ENCODE measurements at places on chromosomes 1 and 21.

DNA sequence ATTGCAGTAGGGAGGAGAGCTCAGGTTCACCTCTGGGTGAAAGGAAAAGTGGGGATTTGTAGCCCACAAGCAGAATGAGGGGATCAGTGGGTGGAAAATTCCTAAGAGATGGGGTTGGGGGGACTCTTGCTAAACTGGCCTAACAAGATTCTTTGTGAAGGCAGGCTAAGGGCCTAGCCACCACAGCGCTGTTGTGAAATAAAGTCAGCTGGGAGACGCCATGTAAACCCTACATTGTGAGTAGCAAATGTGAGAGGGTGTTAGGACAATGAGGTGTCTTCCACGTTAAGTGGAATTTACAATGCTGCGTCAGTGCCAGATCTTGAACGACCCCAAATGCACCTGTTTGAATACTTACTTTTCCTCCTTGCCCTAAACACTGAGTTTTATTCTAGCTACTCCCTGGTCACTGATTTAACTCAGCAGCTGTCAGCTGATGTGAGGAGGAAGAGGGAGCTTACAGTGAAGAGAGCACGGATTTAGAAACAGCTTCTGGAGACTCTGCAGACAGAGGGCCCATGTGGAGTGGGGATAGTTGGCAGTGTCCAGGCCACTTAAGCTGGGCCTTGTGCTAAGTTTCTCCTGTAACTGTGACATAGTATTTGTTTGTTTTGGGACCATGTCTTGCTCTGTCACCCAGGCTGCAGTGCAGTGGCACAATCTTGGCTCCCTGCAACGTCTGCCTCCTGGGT lies 17.3 kb downstream of the PDPN start:
- no peak for DNase-seq

- peak; percentile 78 for DNase-seq
Observed at GRCh38 chr21:17454315-17455027, 58.4 kb upstream of the CXADR start.

DNA sequence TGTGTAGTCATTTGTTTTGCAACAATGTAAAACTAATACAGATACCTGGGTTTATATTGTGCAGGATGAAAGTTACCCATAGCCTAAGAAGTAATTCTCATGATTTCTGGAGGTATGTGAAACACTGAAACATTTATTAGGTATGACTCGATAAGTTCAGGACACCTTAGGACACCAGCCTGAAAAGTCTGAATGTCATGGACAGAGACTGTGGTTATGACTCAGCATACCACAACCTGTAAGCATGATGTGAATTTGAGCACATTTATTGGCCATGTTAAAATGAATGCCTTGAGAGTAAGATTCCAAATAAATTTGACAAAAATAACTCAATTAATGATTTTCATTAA lies 1471.7 kb upstream of the B3GALT2 start:
- DNase-seq, result no peak

- DNase-seq, result no peak
Observed at GRCh38 chr1:36717431-36717830, 234.7 kb upstream of the CSF3R start.

DNA sequence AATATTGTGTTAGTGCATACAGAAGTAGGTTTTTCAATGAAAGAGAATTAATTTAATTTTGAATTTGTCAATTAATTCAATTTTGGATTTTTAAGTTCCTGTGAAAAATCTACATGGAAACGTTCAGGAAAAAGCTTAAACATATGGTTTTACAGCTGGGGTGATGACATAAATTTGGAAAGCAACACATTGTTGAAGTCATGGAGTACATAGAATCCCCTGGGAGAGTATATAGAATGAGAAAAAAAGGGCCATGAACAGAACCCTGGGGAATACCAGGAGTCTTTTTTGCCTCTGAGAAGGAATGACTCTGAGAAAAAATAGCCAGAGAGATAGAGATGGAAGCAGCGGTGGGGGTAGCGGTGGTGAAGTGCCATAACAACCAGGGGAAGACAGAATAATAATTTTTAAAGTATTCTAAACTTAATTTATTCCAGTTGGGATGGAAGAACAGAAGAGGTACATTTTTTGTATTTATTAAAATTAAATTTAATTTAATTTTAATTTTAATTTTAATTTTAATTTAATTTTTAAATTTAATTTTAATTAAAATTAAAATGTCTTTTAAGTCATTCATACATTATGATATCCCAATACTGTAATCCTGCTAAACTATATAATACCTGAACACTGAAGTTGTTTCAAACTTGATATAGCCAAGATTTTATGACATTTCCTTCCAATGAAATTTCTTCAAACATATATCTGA lies 48.9 kb downstream of the NME7 start:
- no peak for DNase-seq

DNA sequence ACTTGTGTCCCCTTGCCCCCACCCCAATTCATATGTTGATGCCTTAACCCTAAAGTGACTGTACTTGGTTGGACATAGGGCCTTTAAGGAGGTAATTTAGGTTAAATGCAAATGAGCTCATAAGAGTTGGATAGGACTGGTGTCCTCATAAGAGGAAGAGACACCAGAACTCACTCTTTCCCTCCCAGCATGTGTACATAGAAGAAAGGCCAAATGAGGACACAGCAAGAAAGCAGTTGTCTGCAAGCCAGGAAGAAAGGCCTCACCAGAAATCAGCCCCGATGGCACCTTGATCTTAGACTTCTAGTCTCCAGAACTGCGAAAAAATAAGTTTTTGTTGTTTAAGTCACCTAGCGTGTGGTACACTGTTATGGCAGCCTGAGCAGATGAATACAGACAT lies 45.5 kb downstream of the RAB3GAP2 start:
- DNase-seq, result no peak

DNA sequence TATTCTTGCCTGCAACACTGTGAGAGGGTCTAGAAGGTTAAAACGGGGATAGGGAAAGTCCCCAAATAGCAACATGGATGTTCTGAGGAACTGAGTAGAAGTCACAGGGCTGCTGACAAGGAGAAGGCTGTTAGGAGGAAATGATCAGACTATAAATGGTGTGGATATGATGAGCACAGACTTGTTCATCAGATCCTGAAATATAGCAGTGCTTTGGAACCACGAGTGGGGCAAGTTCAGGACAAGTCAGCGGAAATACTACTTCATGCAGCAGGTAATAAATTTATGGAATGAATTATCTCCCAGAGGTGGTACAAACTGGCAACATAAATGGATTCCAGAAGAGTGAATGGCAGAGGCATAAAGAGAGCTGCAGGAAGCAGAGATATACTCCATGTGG lies 3.2 kb upstream of the KIAA0040 start:
- no peak for DNase-seq

GRCh38 chr1:55140546-55140983 lies 74.6 kb downstream of the USP24 start:
- DNase-seq, result peak; percentile 48

DNA sequence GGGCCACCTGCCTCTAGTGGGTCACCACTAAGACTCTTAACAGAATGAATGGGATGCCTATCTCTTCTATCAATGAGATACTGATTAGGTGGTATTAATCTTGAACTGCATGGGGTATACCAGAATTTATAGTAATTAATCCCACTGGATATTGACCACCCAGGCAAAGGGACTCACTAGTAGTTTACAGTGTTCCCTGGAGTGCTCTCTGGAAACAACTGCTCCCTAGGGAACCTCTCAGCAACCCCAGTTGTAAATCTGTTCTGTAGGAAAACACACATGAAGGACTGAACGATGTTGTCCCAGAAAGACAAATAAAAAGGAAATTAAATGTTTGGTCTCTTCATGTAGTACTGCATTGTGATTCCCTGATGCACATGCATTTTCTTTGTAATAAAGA lies 430.5 kb downstream of the HLX start:
- DNase-seq, result no peak

- no peak for DNase-seq
Observed at GRCh38 chr21:14673649-14674048, 127.5 kb upstream of the SAMSN1 start.

DNA sequence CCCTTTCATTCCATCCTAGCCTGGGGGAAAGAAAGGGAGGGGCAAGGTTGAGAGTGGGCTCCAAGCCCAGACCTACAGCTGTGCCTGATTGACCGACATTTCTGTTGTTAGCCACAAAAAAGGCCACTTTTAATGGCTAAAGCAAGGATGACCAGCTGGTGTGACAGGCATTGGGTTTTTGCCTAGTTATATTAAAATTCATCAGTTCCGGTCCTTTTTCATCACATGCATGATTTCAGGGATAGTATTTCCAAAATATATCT lies 192.3 kb downstream of the ZNF326 start:
- no peak for DNase-seq

GRCh38 chr1:232524056-232524455 lies 105.9 kb downstream of the SIPA1L2 start:
- no peak for DNase-seq

- no peak for DNase-seq
Observed at GRCh38 chr1:228005511-228006033, 1.2 kb upstream of the WNT3A start.

GRCh38 chr1:209870151-209870831 lies 42.5 kb downstream of the UTP25 start:
- DNase-seq, result no peak

GRCh38 chr1:92934395-92935378 lies 26.6 kb downstream of the DIPK1A start:
- no peak for DNase-seq

DNA sequence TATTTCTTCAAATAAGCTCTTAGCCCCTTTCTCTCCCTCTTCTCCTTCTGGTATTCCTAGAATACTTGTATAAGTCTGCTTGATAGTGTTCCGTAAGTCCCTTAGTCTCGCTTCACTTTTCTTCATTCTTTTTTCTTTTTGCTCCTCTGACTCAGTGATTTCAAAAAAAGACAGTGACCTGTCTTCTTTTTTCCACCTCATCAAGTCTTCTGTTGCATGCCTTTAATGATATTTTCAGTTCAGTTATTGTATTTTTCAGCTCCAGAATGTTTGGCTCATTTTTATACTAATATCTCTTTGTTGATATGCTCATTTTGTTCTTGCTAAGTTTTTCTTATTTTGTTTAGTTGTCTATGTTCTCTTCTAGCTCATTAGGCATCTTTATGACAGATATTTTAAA lies 97.7 kb downstream of the POFUT2 start:
- no peak for DNase-seq

DNA sequence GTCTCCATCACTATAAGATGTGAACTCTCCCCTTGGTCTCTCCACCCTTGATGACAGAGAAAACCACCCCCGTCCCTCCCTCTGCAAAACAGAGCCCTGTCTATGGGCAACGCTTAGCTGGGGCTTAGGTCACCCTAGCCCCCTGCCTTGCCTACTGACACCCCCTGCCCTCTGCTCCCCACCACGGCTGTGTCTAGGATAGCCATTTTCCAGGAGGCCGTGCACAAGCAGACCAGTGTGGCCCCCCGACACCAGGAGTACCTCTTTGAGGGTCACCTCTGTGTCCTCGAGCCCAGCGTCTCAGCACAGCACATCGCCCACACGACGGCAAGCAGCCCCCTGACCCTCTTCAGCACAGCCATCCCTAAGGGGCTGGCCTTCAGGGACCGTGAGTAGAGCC lies 8.5 kb downstream of the IKBKE start:
- no peak for DNase-seq

- DNase-seq, result no peak
Observed at GRCh38 chr1:22553104-22553880, 10.0 kb upstream of the EPHA8 start.

DNA sequence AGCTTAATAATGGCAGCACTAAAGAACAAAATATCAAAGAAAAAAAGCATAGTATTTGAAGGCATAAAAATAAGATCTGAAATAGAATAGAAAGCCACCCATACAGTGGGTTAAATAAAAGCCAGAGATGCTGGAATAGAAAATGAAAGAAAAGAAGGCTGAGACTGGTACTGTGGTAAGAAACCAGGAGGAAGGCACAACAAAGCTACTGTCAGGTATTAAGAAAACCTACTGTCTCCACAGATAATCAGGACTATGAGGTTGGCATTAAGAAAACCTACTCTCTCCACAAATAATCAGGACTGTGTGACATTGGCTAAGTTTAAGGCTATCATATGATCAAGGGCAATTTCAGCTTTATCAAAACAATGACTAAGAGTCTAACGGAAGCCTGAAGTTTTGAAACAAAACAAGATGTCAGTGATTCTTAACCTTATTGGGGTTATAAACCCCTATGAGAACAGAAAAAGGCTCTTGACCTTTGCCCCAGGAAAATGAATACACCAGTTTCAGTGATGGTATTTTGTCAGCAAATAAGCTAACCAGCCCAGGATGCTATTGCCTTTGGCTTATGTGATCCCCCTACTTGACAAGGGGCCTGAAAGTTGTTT lies 24.4 kb downstream of the MCOLN2 start:
- DNase-seq, result no peak

GRCh38 chr1:155295942-155296267 lies 5.3 kb downstream of the PKLR start:
- DNase-seq, result no peak

DNA sequence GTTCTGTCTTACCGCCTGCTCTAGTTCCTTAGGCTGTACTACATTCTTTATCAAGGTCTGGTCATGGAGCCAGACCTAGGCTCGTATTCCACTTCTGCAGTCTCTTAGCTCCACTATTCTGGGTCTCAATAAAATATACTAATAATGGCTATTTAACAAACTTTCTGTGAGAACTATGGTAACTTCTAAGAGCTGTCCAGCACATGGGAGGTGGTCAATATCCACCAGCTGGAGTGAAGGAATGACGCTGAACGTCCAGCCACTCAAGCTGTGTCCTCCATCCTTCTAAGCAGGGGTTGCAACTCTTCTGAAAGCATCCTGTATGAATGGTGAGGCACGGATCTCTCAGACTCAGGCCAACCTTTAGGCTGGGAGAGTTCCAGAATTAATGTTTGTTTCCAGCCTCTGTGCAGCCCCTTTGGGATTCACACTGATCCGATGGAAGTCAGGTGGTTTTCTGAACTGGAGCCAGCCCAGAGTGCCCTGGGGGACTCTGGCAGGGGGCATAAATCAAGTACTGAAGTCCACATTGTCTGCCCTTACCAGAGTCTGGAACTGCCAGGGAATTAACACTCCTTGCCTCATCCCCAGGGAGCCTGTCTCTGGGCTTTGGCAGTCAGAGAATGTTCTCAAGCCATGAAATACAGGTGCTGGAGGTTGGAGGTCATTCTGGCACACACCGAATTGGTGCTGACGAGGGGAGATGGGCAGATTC lies 57.4 kb downstream of the BRINP2 start:
- no peak for DNase-seq

GRCh38 chr21:45639206-45640000 lies 4.1 kb upstream of the PCBP3 start:
- DNase-seq, result no peak

- no peak for DNase-seq
Observed at GRCh38 chr21:45412491-45412890, 7.5 kb downstream of the COL18A1 start.

DNA sequence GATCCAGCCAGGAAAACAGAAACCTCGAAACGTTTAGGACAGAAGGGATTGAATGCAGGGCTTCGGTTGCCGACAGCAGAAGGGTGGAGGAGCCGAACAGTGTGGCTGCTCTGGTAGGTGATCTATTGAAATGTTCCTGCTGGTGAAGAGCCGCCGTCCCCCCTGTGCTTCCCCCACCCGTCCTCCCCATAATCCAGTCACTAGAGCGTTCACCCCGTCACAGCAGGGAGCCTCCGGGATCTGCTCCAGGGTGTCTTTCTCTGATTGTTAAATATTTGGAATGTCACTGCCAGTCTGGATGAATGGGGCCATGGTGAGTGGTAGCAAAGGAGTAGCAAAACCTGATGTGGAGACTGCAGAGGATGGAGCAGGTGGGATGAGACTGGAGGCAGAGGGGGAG lies 255.1 kb upstream of the CSF3R start:
- DNase-seq, result no peak

GRCh38 chr1:189851806-189852367 lies 625.8 kb downstream of the BRINP3 start:
- no peak for DNase-seq

- no peak for DNase-seq
Observed at GRCh38 chr1:110506541-110506940, 12.4 kb downstream of the KCNA10 start.

All from glutamatergic neuron (in vitro differentiated cells).